ENCODE measurements at places on chromosomes 1 and 21. TPM values are rescaled to one million over a fixed set of nuclear protein-coding genes. Genes with fewer than 3 reads are reported as not detected.

ADAMTS5 gene
- not detected for total RNA-seq

OR2C3 gene
- total RNA-seq, result not detected

ANKRD13C gene
- 24.7 TPM for total RNA-seq

FMO5 gene
- total RNA-seq, result 0.09 TPM

ATP6V1G3 gene
- not detected for total RNA-seq

MYOC gene
- not detected for total RNA-seq

Measured in activated T-helper 2 cell treated with anti-CD3 and anti-CD28 coated beads, Interferon-gamma antibody, Interleukin-2, Interleukin-4, amounts not matched to agents 10 μg/mL and 5 μg/mL and 100 μg/mL, durations not matched to agents 14 hours and 24 hours and 36 hours (primary cell).